ENCODE measurements at places on chromosomes 7 and 10.

GRCh38 chr7:25864943-25865751 lies 286.9 kb upstream of the NFE2L3 start:
- peak; percentile 47 for DNase-seq

- DNase-seq, result no peak
These were observed 153.8 kb upstream of the CALCR start for GRCh38 chr7:93728292-93728691.

- DNase-seq, result no peak
These were observed 102.9 kb downstream of the FAM204A start for GRCh38 chr10:118239236-118239630.

DNA sequence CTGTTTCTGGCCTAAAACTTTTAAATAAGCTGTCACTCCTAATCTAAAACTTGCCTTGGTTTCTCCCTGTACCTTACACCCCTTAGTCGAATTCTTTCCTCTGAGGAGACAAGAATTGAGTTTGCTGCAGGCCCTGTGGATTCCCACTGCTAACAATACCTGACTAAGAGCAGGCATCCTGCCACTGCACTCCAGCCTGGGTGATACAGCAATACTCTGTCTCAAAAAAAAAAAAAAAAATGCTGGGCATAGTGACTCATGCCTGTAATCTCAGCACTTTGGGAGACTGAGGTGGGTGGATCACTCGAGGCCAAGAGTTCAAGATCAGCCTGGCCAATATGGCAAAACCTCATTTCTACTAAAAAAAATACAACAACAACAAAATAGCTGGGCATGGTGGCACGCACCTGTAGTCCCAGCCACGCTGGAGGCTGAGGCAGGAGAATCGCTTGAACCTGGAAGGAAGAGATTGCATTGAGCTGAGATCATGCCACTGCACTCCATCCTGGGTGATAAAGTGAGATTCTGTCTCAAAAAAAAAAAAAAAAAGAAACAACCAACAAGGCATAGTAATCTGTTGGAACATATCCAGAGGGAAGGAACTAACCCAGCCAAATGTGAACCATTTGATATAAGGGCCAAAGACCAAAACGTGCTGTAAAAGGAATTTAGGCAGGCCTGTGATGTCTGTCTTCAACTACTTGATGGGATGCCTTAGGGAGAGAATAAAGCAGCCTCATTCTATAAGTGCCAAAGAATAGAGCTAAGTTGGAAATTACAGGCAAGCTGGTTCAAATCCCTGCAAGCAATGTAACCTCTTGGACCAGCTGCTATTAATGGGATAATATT lies 732.7 kb upstream of the AUTS2 start:
- no peak for DNase-seq

GRCh38 chr10:95861386-95861785 lies 46.4 kb upstream of the CC2D2B start:
- no peak for DNase-seq

Measured in LoVo (cell line).